ENCODE measurements at places on chromosomes 3 and 15.

- no peak for DNase-seq
Measured at GRCh38 chr3:40278791-40279190, 30.7 kb upstream of the EIF1B start.

DNA sequence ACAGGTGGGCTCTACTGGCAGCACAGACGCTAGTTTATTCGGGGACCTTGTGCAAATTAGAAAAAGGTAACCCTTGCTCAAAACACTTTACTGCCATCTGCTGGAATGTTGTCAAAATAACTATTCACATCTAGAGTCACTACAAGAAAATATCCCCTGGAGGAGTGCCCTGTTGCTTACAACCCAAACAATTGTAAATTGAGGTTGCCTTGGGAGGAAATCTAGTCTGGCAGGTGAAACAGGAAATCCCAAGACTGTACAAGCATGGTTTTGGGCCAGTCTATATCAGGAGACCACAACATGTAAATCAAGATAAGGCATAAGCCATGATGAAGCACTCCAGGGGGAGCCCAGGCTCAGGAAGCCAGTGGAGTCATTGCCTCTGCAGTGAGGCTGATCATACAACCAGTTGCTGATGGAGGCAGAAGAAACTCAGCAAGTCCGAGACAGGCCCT, 136.8 kb upstream of the ACP3 start:
- no peak for DNase-seq

DNA sequence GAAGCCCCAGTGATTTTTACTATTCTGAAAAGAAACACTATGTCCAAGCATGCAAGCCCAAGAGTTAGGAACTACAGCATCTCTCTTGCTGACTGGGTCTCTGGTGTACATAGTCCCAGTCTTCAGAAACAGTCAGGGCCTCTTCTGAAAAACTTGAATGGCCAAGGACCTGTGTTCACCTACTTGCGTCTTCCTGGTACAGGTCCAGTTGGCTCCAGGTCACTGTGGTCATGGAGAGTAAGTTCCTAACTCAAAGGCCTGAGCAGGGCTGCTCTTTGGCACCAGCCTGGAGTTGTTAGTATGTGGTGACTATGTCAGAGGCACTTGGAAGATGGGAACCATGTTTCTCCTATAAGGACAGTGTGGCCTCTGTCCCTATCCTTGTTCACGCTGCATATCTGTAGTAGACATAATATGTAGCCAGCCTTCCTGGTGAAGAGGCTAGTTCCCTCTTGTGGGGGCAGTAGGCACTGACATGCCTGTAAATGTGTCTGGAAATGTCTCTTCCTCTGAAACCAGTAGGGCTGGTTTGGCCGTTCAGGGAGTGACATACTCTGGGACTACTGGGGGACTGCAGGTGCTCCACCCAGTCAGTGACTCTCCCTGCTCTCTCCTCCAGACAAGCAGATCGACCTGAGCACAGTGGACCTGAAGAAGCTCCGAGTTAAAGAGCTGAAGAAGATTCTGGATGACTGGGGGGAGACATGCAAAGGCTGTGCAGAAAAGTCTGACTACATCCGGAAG, 2.6 kb upstream of the RBM15B start:
- DNase-seq, result no peak

DNA sequence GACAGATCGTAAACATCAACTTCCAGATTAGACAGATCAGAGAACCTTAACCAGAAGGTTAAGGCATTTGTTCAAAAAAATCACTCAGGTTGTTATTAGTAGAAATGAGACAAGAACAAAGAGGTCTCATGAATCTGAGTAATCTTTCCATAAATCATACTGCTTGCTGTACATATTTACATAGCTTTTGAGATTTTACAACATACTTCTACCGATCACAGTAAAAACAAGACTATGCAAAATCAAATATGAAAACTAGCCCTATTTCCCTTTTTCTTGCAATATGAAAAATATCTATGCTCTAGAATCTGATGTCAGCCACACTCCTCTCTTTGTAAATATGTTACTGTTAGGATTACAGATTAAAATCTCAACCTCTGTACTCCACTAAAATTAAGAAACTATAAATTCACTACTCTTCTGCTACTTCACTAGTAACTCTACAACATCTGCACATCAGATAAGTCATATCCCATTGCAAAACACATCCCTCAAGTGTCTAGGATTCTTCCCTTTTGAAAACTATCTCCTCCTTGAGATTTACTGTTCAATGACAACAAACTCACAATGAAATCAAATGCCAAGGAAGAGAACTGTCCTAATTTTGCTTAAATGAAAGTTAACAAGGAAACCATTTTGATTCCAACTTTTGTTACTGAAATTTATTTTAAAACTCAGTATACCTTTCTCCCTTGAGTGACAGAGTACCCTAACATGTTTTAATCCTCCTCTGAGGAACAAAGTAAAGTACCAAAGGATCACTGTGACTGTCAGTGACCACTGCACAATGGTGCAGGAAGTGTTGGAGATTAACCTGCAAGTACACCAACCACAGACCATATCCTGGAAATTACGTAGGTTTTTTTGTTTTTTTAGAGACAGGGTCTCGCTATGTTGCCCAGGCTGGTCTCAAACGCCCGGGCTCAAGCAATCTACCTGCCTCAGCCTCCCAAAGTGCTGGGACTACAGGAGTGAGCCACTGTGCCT, 12.8 kb downstream of the DCUN1D1 start:
- DNase-seq, result no peak

- no peak for DNase-seq
Measured at GRCh38 chr3:99776516-99777209, 41.0 kb upstream of the CMSS1 start.

GRCh38 chr3:131361464-131362421, 19.8 kb upstream of the NUDT16 start:
- DNase-seq, result no peak

- no peak for DNase-seq
Measured at GRCh38 chr3:40572588-40572987, 47.8 kb downstream of the ZNF621 start.

DNA sequence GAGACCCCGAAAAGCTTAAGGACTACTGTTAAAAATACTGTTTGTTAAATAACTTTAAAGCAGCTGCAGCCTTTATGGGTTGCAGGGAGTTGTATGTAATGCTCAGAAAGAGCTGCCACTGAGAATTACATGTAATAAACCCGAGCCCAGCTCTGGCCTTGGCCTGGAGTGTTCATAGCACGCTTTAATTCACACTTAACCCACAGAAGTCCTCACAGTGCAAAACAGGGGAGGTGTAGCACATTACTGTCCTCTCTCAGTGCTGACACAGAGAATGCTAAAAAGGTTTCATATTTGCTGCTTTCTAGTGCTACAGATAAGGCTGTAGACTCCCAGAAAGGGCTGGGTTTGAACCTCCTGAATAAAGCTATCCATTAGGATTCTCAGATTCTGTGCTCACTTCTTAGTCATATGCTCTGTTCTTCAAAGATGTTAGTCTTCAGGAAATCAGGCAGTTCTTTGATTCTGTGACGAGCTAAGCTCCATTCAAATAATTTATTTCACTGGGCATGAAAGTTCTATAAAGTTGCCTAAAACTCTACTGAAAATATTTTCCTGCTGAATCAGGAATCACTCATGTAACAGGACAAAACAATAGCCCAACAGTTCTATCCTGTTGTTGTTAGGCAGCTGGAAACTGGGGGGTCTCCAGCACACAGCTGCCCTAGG, 108.0 kb downstream of the SENP2 start:
- DNase-seq, result no peak

DNA sequence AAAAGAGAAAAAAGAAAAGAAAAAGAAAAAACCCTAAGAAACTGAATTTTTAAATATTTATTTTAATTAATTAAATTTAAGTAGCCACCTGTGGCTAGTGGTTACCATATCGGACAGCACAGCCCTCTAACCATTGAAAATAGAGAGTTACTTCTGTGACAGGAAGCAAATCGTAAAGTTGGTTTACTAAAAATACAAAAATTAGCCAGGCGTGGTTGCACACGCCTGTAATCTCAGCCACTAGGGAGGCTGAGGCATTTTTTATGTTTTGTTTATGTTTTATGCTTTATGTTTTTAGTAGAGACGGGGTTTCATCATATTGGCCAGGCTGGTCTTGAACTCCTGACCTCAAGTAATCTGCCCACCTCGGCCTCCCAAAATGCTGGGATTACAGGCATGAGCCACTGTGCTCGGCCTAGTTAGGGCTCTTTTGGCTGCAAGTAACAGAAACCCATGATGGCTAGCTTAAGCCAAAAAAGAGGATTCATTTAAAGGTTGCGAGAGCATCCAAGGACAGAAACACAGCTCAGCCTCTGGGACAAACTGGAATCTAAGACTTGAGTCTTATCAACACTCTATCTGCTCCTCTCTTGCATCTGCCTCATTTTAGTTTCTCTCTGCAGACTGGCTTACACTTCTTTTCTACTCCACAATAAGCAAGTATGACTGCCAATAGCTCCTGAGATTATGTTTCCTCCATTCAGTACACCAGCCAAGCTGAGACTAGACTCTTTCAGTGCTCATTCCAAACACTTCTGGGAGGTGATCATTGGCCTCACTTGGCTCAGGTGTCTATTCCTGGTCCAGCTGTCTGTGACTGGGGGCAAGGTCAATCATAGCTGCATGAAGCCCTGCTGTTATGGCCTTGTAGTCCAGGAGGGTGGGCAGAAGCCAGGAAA, 6.8 kb upstream of the SKIL start:
- DNase-seq, result no peak

DNA sequence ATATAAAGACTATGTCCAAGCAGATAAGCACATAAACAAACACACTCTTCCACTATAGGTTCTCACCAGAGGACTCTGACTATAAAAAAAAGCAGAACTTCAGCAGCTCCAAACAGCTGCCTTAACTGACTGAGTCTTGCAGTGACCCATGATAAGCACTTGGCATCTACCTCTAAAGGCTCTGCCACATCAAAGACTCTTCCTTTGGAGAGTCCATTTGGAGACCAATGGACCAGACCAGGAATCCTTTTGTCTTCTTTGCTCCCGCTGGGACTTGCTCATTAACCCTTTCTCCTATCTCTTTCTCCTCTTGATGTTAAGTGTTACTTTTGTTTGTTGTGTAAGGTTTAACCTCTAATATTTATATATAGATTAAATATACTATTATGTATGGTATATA, 424.1 kb downstream of the RSL24D1 start:
- DNase-seq, result no peak

DNA sequence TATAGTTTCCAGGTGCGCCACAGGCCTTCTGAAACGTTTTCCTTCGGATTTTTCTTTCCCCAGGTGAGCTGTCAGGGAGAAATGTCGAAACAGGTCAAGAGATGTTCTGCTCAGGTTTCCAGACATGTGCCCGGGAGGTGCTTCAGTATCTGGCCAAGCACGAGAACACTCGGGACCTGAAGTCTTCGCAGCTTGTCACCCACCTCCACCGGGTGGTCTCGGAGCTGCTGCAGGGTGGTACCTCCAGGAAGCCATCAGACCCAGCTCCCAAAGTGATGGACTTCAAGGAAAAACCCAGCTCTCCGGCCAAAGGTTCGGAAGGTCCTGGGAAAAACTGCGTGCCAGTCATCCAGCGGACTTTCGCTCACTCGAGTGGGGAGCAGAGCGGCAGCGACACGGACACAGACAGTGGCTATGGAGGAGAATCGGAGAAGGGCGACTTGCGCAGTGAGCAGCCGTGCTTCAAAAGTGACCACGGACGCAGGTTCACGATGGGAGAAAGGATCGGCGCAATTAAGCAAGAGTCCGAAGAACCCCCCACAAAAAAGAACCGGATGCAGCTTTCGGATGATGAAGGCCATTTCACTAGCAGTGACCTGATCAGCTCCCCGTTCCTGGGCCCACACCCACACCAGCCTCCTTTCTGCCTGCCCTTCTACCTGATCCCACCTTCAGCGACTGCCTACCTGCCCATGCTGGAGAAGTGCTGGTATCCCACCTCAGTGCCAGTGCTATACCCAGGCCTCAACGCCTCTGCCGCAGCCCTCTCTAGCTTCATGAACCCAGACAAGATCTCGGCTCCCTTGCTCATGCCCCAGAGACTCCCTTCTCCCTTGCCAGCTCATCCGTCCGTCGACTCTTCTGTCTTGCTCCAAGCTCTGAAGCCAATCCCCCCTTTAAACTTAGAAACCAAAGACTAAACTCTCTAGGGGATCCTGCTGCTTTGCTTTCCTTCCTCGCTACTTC, 3.8 kb downstream of the BHLHE40 start:
- DNase-seq, result no peak

DNA sequence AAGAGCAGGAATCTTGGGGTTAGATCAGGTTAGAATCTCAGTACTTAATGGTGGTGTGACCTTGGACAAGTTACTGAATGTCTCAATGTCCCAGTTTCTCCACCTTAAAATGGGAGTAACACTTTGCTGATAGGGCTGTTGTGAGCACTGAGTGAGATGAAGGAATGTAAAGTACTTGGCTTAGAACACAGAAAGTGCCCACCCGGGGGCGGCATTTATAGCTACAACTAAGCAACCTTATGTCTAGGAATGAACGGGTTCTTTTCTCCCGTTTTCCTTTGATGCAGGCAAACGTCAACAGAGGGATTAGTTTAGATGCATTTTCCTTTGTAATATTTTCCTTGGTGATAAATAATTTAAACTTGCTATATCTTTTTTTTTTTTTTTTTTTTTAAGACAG, 176.6 kb downstream of the USP13 start:
- no peak for DNase-seq

DNA sequence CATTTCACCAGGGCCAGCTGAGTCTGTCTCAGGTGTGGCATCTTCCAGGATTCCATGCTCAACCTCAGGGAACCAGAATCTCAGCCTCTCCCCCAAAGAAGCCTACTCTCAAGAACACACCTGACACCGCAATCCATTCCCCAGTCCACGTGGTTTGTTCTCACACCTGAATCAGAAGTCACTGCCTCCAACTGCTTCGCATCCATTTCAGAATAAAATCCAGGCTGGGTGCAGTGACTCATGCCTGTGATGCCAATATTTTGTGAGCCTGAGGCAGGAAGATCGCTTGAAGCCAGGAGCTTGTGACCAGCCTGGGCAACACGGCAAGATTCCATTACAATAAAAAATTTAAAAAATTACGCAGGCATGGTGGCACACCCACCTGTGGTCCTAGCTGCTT, 212.2 kb downstream of the FOXP1 start:
- DNase-seq, result no peak

- no peak for DNase-seq
Measured at GRCh38 chr15:62357431-62357830, 192.3 kb upstream of the C2CD4B start.
